Activated CD4-positive, alpha-beta T cell treated with anti-CD3 and anti-CD28 coated beads, Interleukin-2, amount 10 ng/mL, durations not matched to agents 24 days and 14 days (primary cell): ENCODE measurements at places on chromosomes 11 and 22.
A peak's percentile ranks its signal among the peaks of the same experiment; 100 is the strongest.

GRCh38 chr11:33970984-33971466, 79.1 kb upstream of the LMO2 start:
- no peak for DNase-seq

DNA sequence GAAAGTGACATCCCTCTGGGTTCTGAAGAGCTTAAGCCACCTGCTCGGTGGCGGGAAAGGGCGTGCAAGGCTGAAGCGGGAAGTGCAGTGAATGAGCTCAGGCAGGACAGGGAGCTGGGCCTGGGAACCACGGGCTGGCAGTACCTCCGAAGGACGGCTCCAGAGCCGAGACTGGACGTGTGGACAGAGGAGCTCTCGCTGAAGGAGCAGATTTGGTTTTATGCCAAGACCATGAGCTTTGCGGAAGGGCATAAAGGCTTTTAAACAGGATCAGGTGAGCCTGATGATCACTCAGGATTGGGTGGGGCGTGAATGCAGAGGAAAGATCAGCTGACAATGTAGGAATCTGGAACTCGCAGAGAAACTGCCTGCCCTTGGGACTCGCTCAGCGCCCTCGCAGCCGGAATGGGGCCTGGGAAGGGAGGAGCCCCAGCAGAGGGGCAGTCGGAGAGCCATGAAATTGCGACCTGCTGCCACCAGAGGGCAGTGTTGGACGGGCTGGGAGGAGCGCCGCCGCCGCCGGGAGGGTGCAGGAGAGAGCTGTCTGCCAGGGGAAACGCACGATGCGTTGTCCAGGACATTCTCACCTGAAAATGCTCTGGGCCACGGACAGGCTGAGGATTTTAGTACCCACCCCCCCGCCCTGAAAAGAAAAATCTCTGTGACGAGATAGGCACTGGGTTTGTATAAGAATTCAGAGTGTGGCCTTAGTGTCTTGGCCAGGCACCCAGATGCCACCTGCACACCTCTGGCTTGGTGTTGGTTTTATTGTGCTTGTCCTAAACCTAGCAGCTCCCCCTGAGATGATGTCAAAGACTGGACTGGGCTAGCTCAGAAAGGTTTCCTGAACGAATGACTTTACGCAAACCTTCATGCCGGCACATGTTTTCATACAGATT, 324.4 kb downstream of the NTM start:
- DNase-seq: peak; percentile 91

GRCh38 chr22:24008022-24008283, 2.7 kb upstream of the GSTT4 start:
- no peak for DNase-seq

DNA sequence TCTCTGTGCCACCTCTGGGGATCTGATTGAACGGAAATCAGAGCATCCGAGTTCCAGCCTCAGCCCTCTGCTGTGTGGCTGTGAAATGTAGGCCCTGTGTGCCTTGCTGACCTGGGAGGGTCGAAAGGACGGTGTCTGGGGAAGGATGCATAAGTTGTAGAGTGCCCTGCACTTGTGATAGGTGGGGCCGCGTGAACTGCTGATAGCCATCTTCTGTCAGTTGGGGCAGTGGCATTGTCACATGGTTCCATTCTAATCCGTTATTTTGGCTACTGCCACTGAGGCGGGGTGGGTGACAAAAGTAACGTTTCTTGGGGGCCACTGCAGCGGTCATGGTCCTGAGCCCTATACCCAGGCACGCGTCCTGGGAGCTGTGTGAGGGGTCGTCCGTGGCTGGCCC, 63.4 kb downstream of the LRP5 start:
- no peak for DNase-seq

DNA sequence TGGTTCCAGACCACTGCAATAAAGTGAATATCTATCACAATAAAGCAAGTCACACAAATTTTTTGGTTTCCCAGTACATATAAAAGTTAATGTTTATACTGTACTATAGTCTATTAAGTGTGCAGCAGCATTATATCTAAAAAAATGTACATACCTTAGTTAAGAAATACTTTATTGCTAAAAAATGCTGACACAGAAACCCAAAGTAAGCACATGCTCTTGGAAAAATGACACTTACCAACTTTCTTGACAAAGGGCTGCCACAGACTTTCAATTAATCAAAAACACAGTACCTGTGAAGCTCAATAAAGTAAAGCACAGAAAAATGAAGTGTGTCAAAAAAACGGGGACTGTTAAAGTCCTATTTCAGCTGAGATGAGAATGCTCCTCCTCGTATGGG, 16.9 kb downstream of the CABIN1 start:
- no peak for DNase-seq

DNA sequence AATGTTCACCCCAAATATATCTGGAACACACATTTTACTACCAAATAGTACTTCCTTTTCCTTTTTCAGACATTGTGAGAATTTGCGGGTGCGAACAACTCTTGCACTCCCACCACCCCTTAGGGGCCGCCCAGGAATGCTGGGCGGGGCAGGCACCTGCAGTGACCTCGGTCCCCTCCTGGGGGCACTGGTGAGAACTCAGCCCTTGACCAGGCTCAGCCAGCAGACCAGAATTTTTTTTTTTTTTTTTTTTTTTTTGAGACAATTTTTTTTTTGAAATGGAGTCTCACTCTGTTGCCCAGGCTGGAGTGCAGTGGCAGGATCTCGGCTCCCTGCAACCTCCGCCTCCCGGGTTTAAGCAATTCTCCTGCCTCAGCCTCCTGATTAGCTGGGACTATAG, 75.8 kb downstream of the ARHGAP8 start:
- peak; percentile 63 for DNase-seq

DNA sequence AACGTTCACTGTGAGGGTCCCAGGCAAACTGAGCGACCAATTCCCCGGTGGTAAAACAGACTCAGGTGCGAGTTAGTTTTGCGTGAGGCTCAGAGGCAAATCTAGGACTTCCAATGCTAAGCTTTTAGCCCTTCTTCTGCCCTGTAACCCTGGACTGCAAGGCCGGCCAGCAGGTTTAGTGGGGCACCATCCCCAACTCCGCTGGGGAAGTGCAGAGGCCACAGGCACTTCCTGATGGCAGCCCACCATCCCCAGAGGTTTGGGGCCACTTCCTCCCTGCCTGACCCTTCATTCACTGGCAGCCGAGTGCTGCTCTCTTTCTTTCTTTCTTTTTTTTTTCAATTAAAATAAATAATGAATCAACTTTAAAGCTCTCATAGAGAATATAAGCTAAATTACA, 124.6 kb upstream of the B3GAT1 start:
- no peak for DNase-seq

GRCh38 chr11:57429946-57430345, 3.0 kb upstream of the SLC43A3 start:
- DNase-seq: no peak

- DNase-seq: no peak
These were observed 37.6 kb downstream of the ATXN10 start for GRCh38 chr22:45709060-45709739.

GRCh38 chr22:20060700-20061480, 19.2 kb upstream of the DGCR8 start:
- DNase-seq: no peak

DNA sequence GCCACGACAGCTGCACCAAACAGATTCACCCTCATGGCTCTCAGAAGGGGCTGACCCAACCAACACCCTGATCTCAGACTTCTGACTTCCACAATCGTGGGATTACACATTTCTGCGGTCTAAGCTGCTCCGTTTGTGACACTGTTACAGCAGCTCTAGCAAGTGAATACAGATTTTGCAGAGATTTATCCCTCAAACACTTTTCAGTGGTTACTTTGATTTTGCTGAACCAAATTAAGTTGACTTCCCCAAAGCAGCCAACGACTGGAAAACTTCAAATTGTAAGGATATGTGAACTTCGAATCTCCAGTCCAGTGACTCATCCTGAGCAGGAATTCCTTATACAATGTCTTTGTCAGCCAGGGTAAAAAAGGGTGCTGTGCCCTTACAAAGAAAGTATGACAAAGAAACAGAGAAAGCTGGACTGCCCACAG, 14.8 kb upstream of the INCENP start:
- no peak for DNase-seq

- no peak for DNase-seq
These were observed 37.2 kb downstream of the MS4A6A start for GRCh38 chr11:60145677-60146076.

DNA sequence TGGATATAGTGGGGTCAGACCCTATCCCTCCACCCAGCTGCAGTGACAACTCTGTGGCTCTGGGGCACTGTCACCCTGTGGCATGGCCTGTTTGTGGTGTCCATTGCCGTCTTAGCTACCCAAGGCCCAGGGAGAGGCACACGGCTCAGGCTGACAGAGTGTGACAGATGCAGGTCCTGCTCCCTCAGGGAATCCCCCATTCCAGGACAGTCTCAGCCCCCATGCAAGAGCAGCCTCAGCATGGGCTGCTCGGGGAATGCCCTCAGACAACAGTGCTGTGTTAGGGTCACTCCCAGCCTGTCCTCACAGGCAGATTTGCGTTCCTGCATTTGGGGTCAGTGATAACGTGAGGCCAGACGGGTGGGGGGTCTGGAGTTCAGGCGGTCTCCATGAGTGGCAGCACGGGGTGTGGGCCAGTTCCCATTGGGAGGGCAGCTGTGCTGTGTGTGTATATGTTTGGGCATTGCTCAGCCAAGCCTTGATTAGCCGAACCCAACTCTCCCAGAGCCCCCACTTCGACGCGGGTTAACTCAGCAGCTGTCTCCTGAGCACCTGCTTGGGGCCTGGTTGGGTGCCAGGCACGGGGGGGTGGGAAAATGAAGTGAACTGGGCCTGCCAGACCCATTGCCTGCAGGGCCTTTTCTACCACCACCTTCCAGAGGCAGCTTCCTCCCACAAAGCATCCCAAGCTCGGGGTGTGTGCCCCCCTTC, 5.3 kb upstream of the KCNQ1OT1 start:
- no peak for DNase-seq

GRCh38 chr22:48319321-48320047, 1508.2 kb downstream of the BRD1 start:
- DNase-seq: no peak

DNA sequence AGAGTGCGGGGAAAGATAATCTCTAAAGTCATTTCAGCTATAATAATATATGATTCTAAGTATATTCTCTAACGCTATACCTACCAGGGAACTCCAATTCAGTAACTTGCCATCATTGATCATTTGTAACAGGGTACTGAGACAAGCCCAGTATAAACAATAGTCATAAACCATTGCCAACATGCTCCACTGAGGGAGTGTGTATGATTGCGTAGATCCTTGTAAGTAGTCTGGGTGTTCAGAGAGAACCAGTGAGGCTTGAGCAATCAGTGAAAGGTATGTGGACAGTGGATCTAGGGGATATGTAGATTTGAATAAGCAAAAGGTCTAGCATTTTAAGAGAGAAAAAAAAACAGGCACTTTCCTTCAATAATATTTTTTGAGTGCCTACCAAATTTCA, 1326.0 kb downstream of the LRRC4C start:
- no peak for DNase-seq

DNA sequence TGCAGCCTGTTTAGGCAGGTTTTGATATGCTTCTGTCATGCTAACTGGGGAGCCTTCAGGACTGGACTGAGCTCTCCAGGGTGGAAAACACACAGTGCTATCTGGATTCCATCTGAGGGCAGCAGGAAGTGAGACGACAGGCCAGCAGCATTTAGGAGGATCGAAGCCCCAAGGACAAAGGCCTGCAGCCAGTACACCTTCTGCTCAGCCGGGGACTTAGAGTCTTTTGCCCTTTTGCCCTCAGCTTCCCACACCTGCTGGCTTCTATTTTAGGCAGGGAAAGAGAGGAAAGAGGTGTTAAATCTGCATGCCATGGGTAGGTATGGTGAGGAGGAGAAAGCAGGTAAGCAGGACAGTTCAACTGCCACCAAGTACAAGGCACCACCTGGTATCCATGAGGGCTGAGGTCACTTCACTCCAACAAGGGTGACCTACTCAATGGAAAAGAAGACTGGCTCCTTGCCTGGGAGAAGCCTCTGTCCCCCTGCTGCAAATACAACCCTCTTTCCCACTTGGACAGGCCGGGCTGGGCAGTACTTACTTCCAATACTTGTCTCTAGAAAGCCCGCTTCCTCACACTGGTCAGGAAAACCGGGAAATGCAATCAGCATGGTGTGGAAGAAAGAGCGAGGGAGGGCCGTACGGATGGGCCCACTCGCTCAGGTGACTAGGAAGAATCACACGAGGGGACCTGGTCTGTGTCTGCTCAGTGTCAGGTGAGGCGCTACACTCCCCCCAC, 12.3 kb downstream of the LARGE2 start:
- no peak for DNase-seq

DNA sequence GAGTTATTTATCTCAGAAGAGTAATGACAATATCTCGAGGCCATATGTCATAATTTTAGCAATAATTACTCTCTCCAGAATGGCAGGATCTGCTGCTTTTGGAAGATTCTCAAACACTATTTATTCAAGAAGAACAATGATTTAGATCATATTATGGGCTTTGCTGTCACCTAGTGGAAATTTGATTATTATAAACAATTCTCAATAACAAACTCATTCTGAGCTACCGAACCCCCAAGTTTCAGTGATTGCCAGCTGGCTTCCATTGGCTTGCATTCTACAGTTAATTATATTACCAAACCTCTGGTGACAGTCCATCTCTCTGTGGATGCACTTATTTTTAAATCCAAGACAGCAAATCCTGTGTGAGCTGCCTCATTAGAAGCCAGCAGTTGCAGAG, 27.9 kb upstream of the SLC36A4 start:
- no peak for DNase-seq

GRCh38 chr11:65454696-65455456, 32.3 kb downstream of the NEAT1 start:
- DNase-seq: peak; percentile 95

DNA sequence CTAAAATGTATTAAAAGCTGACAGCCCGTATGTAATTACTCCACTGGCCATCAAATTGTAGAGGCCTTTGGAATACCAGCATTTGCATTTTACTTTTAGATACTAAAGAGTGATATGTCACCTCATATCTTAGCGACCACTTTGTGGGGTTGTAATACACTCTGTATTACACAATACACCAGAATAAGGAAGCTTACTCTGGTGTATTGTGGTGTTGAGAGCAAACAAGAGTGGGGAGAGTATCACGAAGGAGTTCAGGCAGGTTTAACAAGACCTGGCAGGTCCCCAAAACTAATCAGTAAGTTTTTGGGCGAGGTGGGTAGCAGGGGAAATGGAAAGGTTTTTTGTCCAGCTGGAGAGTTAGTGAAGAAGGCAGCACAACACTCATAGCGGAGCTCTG, 3.2 kb downstream of the NUP50 start:
- no peak for DNase-seq

DNA sequence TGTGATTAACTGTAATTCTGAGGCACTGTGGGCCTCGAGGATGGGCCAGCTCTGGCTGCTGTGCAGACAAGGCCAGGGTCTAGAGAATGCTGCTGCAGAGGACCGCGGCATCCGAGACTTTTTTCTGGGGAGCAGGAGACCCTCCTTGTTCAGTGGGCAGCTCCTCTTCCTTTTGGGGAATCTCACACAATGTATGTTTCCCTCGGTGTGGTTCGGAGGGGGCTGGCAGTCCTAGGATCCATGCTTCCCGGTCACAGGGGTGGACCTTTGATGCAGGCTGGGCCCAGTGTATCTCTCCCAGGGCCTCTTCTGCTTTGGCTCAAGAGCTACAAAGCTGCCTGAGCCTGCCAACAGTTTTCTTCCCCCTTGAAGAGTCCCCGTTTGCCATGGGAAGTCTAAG, 31.5 kb downstream of the MYEOV start:
- no peak for DNase-seq
